Tibial nerve (tissue), 4 donors: ENCODE measurements at places on chromosomes 12 and 14. TPM values are rescaled to one million over a fixed set of nuclear protein-coding genes. Genes with fewer than 3 reads are reported as not detected.
A peak's percentile ranks its signal among the peaks of the same experiment; 100 is the strongest.

KRT79 gene
- total RNA-seq = not detected

SLC5A8 gene
- total RNA-seq = not detected

CTSG gene
- 1.3 TPM for total RNA-seq

MANSC1 gene
- 10.8 TPM for total RNA-seq

MUCL1 gene
- total RNA-seq = not detected

EPYC gene
- not detected for total RNA-seq

NANOG gene
- 0.20 TPM for total RNA-seq

PLEKHG7 gene
- total RNA-seq = 3.1 TPM

DNA sequence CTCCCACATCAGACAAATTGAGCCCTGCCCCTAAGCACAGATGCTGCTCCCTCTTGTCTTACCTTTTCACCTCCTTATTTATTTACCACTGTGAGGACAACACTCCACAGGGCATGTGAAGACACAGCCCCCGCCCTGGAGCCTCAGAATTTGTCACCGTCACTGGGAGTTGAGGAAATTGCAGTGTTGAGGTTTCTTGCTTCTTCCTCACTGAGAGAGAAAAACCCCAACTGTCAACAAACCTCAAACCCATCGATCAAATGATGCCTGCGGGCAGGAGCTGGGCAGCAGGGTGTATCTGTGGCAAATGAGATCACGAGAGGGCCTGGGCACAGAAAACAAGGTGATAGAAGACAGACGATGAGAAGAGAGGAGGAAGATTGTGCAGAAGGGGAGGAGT is 30.5 kb upstream of the PLEKHG3 start:
- H3K36me3 ChIP-seq = no peaks in the 10 kb centered on the region
- no peaks in the 10 kb centered on the region for H3K4me1 ChIP-seq
- DNase-seq = no peak

- H3K36me3 ChIP-seq = no peaks in the 10 kb centered on the region
- H3K27ac ChIP-seq = no peak overlapping the region
- H3K4me1 ChIP-seq = no peaks in the 10 kb centered on the region
- no peak for DNase-seq
- H3K27me3 ChIP-seq = no peaks in the 10 kb centered on the region
- no peak overlapping the region for H3K4me3 ChIP-seq
These were observed 1018.7 kb downstream of the AACS start for GRCh38 chr12:126083926-126084325.

GRCh38 chr14:38079886-38080285 is 127.8 kb upstream of the SSTR1 start:
- H3K4me3 ChIP-seq = no peak overlapping the region
- no peaks in the 10 kb centered on the region for H3K36me3 ChIP-seq
- DNase-seq = no peak
- H3K27me3 ChIP-seq = no peaks in the 10 kb centered on the region
- no peaks in the 10 kb centered on the region for H3K4me1 ChIP-seq

- peaks cover 10% of the 10 kb centered on the region for H3K4me1 ChIP-seq
- no peaks in the 10 kb centered on the region for H3K36me3 ChIP-seq
These were observed 284.5 kb upstream of the RTL1 start for GRCh38 chr14:101187816-101188570.

DNA sequence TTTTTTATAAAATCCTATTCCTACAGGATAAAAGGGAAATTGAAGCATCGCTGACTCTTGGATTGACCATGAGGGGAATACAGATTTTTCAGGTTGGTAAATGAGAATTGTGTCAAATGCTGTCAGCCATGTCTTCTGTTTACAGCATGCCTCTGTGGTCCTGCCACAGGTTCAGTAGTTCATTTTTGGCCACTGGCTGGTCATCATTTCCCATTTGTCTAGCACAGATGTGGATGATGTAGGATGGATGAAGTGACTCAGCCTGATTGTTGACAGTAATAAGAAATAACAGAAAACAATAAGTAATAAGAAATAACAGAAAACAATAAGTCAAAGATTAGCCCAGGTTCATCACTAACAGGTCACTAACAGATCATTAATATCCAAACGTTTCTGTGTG is 59.8 kb downstream of the FRMD6 start:
- peaks cover 59% of the 10 kb centered on the region for H3K36me3 ChIP-seq
- no peak overlapping the region for H3K4me3 ChIP-seq
- no peaks in the 10 kb centered on the region for H3K4me1 ChIP-seq
- H3K27me3 ChIP-seq = no peaks in the 10 kb centered on the region

GRCh38 chr14:68263563-68264259 is 444.1 kb downstream of the RAD51B start:
- H3K36me3 ChIP-seq = no peaks in the 10 kb centered on the region
- no peak for DNase-seq
- H3K27ac ChIP-seq = no peak overlapping the region
- H3K4me1 ChIP-seq = peaks cover 12% of the 10 kb centered on the region
- H3K27me3 ChIP-seq = no peaks in the 10 kb centered on the region

DNA sequence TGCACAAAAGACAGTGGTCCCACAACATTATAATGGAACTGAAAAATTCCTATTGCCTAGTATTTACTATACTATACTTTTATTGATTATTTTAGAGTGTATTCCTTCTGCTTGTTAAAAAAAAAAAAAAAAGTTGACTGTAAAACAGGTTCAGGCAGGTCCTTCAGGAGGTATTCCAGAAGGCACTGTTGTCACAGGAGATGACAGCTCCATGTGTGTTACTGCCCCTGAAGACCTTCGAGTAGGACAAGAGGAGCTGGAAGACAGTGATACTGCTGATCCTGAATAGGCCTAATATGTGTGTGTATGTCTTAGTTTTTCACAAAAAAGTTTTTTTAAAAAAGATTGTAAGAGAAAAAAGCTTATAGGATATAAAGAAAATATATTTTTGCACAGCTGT is 12.3 kb downstream of the UBE2N start:
- no peaks in the 10 kb centered on the region for H3K36me3 ChIP-seq
- H3K27me3 ChIP-seq = no peaks in the 10 kb centered on the region
- DNase-seq = no peak

DNA sequence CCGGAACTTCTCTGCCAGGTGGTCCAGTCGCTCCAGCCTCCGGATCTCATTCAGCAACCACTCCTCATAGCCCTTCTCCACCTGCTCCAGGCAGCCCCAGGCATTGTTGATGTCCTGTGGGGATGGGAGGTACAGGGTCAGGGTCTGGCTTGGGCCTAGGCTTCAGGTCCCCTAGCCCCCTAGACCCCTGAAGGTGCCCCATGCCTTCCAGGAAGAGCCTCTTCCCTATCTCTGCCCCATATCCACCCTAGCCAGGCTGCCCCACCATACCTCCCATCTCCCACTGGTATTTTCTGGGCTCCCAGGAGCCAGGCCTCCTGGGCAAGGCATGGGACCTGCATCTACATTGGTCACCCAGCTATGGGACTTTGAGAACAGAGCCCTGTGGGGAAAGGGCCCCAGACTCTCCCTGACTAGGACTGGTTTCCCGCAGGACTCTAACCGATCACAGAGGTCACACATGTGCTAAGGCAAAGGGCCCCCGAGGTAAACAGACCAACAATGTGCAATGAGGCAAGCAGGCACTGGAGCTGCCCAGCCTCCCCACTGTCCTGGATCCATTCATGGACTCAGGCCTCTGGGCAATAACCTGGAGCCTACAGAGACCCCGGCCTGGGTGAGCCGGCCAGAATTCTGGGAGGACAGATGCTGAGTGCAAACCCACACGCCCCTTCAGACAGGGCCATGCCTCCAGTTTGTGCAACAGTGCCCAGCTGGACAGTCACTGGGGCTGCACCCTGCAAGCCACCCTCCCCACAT is 88.8 kb downstream of the ACTN1 start:
- no peak overlapping the region for H3K4me3 ChIP-seq
- no peaks in the 10 kb centered on the region for H3K27me3 ChIP-seq
- no peaks in the 10 kb centered on the region for H3K4me1 ChIP-seq
- H3K36me3 ChIP-seq = peaks cover 74% of the 10 kb centered on the region

- DNase-seq = no peak
- peaks cover 4% of the 10 kb centered on the region for H3K36me3 ChIP-seq
- H3K4me1 ChIP-seq = no peaks in the 10 kb centered on the region
- H3K27ac ChIP-seq = no peak overlapping the region
These were observed 26.9 kb downstream of the PRORP start for GRCh38 chr14:35149239-35149638.

DNA sequence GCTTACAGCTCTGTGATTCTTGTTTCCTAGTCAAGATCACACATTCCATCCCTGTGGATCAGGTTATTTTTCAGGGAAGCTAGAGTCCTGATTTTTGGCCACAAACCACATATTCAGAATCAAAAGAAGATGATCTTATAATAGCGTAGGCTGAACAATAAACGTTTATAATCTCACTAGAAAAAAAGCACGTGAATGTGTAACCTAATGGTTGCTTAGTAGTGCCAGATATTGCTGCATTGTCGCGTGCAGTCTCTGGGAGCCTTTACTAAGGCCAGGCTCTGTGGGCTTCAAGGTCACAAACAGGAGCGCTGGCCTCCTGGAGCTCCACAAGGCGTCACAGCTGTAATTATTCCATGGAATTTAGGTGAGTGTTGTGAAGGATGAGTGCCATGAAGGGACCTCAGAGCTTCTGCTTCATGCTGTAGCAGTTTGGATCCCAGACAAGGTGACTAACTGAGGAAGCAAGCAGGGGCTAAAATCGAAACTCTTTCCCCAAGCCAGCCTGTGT is 17.4 kb downstream of the CDKN1B start:
- no peaks in the 10 kb centered on the region for H3K36me3 ChIP-seq
- no peaks in the 10 kb centered on the region for H3K27me3 ChIP-seq

- H3K27me3 ChIP-seq = no peaks in the 10 kb centered on the region
- no peak overlapping the region for H3K27ac ChIP-seq
- no peaks in the 10 kb centered on the region for H3K36me3 ChIP-seq
- DNase-seq = no peak
- peaks cover 15% of the 10 kb centered on the region for H3K4me1 ChIP-seq
These were observed 2.2 kb downstream of the PITPNM2 start for GRCh38 chr12:123148655-123149054.

- H3K27ac ChIP-seq = peak overlapping the region; percentile 16
- peaks cover 17% of the 10 kb centered on the region for H3K36me3 ChIP-seq
- no peak overlapping the region for H3K4me3 ChIP-seq
- no peaks in the 10 kb centered on the region for H3K27me3 ChIP-seq
These were observed 6.2 kb upstream of the DCAF11 start for GRCh38 chr14:24108336-24108874.

- no peaks in the 10 kb centered on the region for H3K27me3 ChIP-seq
- H3K27ac ChIP-seq = no peak overlapping the region
- DNase-seq = no peak
These were observed 8.1 kb downstream of the L2HGDH start for GRCh38 chr14:50303744-50304471.

DNA sequence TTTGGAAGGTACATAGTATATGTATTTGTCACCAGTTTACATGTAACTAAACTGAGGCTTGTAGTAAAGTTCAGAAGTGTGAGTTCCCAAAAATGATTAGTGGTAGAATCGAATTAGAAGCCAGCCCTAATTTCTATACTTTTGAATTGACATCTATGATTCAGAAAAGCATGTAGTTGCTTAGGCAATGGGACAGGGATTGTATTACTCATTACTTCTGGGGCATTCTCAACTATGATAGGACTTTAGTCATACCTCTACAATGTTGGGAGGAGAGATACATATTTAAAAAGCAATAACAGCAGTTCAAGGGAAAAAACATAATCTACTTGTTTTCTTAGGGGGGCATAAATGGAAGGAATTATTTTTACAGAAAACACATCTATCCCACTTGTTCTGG is 277.9 kb upstream of the E2F7 start:
- peaks cover 12% of the 10 kb centered on the region for H3K4me1 ChIP-seq
- no peak for DNase-seq
- no peaks in the 10 kb centered on the region for H3K36me3 ChIP-seq

GRCh38 chr14:69079747-69080146 is 73.2 kb downstream of the DCAF5 start:
- H3K27ac ChIP-seq = no peak overlapping the region
- H3K27me3 ChIP-seq = no peaks in the 10 kb centered on the region
- no peak for DNase-seq
